ENCODE measurements at places on chromosomes 7 and 10.

DNA sequence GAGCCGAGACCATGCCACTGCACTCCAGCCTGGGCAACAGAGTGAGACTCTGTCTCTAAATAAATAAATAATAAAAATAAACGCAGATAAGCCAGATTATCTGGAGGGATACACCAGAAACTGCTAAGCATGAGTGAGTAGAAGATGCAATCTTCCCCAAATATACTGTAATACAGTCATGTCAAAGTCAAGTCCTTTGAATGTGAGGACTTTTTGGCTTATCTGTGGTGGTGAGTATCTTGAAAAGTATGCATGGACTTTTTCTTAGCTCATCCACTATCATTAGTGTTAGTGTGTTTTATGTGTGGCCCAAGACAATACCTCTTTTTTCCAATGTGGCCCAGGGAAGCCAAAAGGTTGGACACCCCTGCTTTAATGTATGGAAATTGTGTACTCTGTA, 44.7 kb upstream of the PITRM1 start:
- DNase-seq, result no peak

GRCh38 chr10:64515970-64516699, 994.9 kb downstream of the REEP3 start:
- peak; percentile 28 for DNase-seq

DNA sequence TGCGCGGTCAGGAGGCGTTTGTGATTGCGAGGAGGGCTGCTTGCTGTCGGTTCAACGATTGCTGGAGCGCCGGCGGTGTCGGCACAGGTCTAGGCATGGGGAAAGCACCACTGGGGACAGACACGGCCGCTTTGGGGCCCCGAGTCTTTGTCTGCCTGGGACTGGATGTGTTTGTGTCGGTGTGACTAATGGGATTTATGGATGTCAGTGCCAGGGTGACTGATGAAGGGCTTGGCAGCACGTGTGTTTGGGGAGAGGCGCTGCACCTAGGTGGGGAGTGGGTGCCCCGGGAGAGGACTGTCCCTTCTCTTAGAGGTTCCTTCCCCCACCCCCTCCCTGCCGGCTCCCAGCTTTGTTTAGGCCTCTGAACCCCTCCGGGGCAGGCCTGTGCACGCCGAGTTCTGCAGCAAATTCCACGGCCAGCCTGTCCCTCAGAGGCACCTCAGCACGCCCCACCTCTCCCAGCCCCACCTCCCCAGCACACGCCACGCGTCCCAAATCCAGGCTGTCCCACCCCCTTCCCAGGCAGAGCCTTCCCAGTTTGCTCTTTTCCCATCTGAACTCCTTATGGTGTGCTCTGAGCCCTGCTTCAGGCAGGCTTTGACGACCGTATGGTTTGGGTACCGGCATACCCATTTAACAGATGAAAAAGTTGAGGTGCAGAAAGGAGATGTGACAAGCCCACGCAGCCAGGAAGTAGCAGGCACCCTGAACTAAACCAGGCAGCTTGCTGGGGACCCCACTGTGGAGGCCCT, 6.4 kb upstream of the TNRC18 start:
- DNase-seq, result peak; percentile 91

DNA sequence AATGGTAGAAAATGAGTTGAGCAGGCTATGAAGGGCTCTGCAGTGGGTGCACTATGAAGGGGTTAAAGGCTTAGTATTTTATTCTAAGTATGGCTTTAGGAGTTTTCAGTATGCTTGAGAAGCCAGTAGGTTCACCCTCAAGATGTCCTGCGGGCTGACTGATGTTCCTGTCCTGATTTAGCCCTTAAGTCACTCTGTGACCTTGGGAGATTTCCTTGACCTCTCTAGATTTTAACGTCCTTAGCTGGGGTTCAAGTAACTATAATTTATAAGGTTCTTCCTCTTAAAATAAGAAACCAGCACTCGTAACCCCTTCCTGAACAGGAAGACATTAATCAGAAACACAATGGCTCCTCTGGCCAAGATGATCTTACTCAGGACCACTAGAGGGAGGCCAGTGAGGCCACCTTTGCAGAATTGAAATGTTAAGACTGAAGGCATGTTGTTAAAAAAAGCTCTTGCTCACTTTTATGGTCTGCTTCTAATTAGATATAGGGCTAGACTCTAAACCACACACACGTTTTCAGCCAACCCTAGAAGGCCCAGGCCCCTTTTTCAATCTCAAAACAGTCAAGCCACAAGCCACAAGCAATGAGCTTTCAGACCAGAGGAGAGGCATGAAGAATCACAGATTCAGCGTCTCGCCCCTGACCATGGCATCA, 41.9 kb downstream of the CDK1 start:
- no peak for DNase-seq

- DNase-seq, result no peak
Observed at GRCh38 chr7:86574006-86574405, 69.7 kb upstream of the GRM3 start.

DNA sequence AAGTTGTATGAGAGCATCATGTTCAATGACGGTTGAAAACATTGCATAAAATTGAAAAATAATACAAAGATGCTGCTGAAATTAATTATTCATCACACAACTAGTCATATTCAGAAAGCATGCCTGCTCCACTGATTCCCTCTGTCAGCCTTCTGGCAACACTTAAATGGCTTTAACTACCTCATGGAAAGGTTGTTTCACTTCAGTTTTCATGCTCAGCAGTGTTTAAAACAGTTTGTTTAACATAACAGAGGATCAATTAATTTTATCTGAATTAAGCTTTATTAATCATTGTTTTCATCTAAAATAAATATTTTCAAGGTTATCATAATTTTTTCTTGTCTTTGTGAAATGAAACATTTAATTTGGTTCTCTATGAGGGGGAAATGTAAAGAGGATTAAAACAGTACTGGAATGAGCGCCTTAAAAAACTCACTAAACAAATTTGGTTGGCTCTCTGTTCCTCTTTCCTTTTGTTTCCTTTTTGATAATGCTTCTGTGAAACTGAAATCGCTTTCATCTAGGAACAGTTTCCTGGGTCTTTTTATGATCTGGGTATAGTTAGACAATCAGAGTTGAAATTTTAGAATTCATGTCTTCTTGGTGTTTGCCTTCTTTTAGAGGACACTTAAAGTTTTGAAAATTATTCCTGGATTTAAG, 427.4 kb downstream of the SH2D4B start:
- DNase-seq, result no peak

GRCh38 chr10:102781090-102781920, 37.6 kb downstream of the WBP1L start:
- DNase-seq, result no peak

DNA sequence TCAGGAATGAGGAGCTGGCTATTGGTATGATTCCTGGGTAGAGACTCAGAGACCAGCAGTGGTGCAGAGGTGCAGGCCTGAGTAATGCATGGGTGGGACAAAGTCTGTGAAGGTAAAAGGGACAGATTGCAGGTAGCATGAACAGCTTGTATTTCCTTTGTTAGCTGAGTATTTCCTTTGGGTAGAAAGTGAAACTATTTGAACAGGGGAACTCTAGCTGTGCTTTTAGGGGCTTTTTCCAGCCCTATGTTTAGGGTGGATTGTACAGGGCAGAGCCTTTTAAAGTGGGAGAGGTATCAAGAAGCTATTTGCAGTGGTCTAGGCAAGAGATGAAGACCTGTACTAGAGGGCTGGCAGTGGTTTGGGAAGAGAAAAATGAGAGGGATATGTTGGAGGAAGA, 739.9 kb downstream of the REEP3 start:
- no peak for DNase-seq

- DNase-seq, result no peak
Observed at GRCh38 chr7:70701477-70701876, 430.5 kb upstream of the GALNT17 start.

- peak; percentile 70 for DNase-seq
Observed at GRCh38 chr7:36984710-36985312, 260.5 kb upstream of the AOAH start.

- no peak for DNase-seq
Observed at GRCh38 chr10:44804661-44805060, 106.5 kb upstream of the TMEM72 start.

GRCh38 chr7:53358269-53358668, 322.8 kb downstream of the POM121L12 start:
- DNase-seq, result no peak

DNA sequence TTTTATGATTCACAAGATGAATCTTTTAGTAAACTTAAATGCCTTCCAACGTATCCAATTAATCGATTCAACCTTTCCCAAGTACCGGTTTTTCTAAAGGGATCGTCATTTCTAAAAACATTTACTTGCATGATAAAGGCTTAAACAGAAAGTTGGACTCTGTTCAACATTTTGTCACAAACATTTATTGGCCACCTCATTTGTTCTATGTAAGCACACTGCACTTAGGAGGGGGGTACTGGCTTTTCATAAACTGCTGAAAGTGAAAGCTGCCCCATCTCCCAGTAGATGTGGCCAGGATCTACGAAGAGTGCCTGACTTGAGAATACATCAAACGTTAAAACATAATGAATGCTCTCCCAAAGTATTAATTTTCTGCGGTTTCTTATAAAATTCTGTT, 37.3 kb upstream of the LAMB4 start:
- DNase-seq, result no peak

DNA sequence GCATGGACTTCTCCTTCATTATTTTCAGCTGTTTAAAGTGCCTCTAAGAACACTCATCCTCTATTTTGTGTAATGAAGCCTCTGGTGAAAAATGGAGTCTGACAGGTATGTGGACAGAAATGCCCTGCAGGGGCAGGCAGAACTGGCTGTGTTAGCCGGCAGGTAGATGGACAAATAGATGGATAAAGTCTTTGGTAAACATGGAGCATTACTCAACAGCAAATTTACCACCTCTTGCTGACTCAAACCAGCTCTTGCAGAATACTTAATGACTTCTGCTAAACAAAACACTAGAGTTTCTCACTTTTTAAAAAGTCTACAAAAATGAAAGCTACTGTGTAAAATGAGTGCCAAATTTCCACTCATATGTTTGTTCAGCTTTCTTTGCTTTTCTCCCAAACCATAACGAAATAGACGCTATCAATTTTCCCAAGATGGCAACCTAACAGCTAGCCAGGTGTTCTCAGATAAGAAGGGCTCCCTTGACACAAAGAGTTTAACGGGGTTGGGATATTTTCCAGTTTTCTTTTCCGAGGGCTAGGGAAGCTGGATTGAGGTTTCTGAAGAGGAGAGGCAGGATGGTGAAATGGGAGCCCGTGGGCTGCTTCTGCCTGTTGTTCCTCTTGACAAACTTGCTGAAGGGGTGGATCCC, 71.9 kb upstream of the HABP2 start:
- DNase-seq, result no peak

DNA sequence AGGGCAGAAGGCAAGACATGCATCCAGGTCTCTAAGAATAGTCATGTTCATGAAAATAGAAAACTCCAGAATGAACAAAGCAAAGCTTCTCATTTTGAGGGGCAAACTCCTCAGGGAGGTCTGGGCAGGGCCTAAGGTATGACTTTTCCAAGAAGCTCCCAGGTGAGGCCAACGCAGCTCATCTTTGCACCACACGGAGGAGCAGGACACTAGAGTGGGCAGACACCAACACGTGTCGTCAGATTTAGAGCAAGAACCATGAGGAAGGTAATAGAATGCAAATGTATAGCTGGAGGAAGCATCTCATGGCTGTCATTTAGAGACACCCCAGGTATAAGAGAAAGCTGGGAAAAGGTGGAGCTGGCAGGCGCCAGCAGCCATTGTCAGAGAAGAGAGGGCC, 95.7 kb downstream of the WDFY4 start:
- no peak for DNase-seq

DNA sequence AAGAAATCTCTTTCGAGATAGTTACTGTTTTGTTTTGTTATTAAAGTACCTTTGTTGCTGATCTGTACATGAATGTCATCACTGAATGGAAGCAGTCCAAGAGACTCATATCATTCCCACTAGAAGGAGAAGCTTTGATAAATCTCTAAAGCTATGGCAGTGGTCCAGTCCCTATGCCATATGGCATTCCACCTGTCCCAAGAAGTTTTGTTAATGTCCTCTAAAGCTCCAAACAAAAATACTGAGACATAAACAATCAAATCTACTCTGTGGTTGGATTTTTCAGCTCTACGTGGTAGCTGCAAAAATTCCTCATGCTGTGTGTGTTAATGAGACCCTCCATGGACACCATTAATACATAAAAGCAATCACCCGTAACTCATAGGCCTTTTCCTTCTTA, 94.1 kb downstream of the LRRN3 start:
- peak; percentile 55 for DNase-seq

- DNase-seq, result no peak
Observed at GRCh38 chr10:44377651-44378310, 7.1 kb downstream of the CXCL12 start.

- no peak for DNase-seq
Observed at GRCh38 chr10:132450466-132450824, 53.4 kb downstream of the PWWP2B start.

Measured in NCI-H2171 treated with DMSO at 0.1 percent for 48 hours (cell line).